Activated CD4-positive, alpha-beta T cell treated with anti-CD3 and anti-CD28 coated beads for 4 hours (primary cell): ENCODE measurements at places on chromosomes 7 and 10.

DNA sequence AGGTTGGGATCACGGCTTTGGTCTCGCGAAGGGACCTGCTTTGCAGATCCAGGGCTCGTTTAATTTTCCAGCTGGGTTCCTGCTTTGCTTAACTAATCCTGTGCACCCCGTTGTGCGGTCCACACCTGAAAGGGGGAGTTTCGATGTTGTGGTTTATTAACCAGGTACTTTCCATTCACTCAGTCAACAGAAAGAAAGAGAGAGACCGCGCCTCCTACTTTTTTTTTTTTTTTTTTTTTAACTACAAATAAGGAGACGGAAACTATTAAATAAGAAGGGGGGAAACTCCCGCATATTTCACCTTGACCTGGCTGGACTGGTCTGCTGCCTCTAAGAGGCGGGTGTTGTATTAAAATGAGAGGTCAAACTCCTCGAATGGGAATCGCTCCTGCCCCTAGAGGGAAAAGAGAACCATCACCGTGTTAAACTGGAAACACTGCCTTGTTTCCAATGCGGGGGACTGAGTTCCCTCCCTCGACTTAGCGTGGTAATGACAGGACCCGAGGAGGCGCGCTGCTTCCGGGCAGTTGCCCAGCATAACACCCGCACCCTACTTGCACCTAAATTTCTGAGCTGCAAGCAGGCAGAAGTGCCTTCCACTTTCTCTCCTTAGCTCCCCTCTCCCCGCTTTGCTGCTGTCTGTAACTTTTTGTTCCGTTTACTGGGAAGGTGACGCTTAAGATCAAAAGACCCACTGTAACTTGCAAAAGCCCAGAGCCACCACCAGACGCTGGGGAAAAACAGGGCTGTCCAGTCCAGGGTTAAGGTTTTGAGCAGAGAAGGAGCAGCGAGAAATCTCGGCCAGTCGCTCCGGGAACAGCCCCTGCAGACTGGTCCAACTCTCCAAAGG lies 1.1 kb upstream of the ITGB8 start:
- DNase-seq = no peak

DNA sequence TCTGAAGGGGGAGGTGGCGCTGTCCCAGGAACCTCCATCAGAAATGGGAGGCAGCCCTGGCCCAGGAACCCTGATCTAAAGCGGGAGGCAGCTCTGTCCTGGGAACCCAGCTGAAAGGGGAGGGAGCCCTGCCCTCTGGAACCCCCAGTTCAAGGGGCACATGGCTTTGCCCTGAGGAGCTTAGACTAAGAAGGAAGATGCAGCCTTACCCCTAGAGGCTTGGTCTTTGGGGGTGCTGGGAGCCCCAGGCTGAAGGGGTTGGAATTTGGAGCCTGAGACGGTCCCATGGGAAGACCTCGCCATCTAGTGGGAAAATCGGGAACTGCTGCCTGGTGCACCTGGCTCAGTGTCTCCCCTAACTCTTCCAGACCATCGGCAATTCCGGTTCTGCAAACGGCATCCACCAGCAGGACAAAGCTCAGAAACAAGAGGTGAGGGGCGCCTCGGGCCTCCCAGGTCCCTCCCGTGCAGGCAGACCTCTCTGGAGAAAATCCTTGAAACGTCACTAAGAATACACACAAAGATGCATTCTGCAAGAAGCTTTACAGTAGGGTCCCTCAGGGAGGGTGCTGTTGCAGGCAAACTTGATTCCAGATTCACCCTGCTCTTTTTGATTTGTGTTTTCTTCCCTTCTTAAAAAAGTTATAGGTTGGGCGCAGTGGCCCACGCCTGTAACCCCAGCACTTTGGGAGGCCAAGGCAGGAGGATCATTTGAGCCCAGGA lies 52.4 kb upstream of the GTF2IRD1 start:
- peak; percentile 74 for DNase-seq

DNA sequence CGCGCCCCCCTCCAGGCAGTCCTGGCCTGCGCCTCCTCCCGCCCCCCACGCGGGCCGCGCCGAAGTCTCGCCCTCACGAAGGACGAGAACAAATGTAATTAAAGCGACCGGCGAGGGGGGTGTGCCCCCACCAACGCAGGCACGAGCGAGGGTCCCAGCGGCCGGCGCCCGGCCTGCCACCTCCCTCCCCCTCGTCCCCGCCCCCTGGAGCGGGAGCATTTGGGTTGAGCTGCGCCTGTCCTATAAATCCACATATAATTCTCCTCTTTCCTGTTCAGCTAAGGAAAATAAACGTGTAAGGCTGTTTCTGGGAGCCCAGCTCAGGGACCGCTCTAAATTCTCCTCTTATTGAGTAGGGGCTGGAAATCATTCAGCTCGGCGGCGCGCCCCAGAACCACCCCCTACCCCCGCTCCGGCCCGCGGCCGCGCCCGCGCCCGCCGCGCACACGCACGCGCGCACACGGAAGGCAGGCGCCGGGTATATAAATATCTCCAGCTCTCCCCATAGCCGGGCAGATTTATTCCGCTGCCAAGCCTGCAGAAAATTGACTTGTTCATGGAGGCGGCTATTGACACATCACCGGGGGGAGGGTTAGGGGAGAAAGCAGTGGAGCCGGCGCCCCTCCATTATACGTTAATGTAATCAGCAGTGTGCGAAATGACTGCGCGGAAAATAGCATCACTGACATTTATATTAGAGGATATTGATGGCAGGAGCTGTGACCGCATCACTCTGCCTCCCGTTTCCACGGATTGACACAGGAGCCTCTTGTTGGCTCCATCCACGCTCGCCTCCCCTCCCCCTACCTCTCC lies 61.6 kb upstream of the BTRC start:
- DNase-seq = no peak

- no peak for DNase-seq
These were observed 91.4 kb downstream of the TPST1 start for GRCh38 chr7:66296557-66296956.

- no peak for DNase-seq
These were observed 46.6 kb downstream of the INSIG1 start for GRCh38 chr7:155344270-155344617.

GRCh38 chr7:52030722-52031121 lies 714.1 kb upstream of the COBL start:
- no peak for DNase-seq

GRCh38 chr7:100013328-100013676 lies 2.1 kb upstream of the ZKSCAN1 start:
- peak; percentile 21 for DNase-seq

DNA sequence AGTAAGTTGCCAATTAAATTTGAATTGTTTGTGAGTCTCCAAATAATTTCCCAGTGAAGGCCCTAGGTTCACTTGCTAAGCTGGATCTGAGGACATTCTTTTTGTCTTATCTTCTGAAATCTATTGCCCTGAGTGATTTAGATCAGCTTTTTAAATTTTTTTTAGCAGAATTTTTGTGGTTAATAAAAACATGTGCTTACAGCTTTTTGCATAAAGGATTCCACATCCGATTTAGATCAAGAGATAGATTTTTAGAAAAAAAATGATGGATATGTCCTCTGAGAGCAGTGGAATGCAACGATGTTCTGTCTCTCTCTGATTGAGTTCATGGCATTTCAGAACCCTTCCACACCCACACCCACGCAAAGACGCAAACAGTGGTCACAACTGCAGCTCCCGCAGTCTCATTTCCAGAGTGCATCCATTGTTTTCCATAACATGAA lies 358.8 kb downstream of the SUGCT start:
- no peak for DNase-seq

DNA sequence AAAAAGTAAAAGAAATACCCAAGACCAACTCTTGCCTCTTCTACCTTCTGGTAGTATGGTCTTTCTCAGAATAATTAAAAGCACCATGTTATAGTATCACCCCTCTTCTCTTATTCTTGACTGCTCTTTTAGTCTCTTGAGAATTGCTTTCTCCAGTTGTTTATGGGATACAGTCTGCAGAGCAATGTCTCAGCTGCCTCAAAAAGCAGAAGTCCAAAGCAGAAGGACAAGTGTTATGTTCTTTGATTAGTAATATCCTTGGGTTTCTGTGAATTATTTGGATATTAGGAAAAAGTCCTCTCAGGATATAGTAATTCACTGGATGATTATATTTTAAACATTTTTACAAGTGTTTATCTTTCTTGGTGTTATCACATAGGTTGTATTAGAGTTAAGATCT lies 7.4 kb downstream of the TAS2R41 start:
- no peak for DNase-seq

DNA sequence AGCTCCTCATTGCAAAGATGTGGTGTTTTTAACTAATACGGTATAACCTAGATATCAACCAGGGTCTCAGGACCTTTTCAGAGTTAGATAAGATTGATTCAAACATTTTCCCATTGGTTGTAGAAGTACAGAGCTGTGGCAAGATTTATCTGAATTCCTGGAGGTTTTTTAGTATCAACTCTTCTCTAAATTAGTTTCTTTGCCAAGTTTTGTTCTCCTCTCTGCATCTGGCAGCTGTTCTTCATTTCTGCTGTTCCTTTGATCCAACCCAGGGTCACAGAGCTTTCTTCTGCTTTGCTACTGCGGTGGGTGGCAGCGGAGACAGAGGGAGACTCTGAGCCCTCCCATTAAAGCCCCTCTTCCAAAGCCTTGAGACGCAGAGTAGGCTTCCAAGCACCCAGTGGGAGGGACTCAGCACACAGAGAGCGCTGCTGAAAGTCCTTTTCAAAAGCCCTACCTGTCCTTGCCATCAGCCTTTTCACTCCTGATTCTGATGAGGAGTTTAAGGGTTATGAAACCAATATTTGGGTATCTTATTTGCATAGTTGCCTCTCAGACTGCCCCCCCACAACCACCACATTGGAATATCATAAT lies 146.3 kb upstream of the EEPD1 start:
- DNase-seq = no peak
